ENCODE measurements at places on chromosomes 4 and X.

DNA sequence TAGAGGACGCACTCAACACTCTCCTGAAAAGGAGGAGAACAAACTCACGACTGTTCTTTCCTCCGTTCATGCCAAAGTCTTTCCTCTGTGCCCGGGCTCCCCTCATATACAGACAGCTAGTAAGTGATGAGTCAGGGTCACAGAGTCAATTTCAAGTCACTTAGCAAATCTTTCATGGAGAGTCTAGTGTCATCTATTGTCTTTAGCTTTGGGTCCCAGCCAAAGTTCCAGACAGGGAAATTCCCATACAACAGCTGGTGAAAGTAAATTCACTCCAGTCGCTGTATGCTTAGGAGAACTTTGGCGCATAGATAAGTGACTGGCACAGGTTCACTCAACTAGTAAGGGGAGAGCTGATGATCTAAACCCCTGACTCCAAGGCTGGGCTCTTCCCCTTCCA, 226.5 kb downstream of the MID1 start:
- no peak for DNase-seq

GRCh38 chr4:26400132-26400531, 79.3 kb downstream of the RBPJ start:
- no peak for DNase-seq

DNA sequence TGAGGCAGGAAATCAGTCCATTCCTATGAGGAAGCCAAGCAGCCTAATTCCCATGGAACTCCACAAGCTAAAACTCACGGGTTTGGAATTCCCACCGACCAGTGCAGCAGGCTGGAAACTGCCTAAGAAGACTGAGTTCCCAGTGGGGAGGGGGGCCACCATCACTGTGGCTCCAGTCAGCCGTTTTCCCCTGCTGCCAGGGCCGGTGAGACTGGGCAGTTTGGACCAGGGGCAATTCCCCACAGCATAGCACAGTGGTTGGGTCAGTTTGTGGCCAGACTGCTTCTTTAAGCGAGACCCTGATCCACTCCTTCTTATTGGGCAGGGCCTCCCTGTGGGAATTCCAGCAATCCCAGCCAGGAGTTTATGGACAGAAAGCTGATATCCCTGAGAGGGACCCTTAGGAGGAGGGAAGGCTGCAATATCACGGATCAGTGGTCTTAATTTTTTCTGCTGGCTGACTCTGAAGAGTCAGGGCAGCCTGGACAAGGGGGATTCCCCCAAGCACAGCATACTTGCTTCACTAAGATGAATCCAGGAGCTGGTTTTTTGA, 20.7 kb downstream of the PAGE5 start:
- DNase-seq: no peak

- DNase-seq: no peak
Observed at GRCh38 chr4:42610941-42611340, 46.0 kb downstream of the ATP8A1 start.

- peak; percentile 56 for DNase-seq
Observed at GRCh38 chrX:65690057-65690855, 22.8 kb downstream of the MSN start.

- DNase-seq: no peak
Observed at GRCh38 chr4:130053723-130054122, 957.8 kb downstream of the C4orf33 start.

DNA sequence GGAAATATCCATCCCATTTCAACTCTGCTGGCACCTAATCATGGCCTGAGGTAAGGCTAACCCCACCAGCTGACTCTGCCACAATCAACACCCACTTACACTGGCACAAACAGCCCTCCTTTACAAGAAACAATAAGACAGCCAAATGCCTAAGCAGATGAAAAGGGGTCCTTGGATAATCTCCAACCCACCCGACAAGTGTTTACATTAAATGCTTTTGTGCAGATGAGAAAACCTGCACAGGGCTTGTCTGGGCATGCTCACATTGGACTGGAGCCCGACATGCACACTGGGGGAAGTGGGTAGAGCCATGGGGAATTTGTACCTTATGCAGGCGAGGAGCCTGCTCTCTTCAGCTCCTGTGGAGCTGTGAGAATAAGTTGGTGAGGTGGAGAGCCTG, 138.9 kb upstream of the ITM2A start:
- no peak for DNase-seq

Measured in suppressor macrophage (primary cell).